AG10803 (cell line): ENCODE measurements at places on chromosomes 7 and 10.

GRCh38 chr10:10657139-10657760 lies 360.4 kb upstream of the CELF2 start:
- DNase-seq, result no peak

- no peak for DNase-seq
Observed at GRCh38 chr10:12748186-12748585, 253.3 kb downstream of the CCDC3 start.

DNA sequence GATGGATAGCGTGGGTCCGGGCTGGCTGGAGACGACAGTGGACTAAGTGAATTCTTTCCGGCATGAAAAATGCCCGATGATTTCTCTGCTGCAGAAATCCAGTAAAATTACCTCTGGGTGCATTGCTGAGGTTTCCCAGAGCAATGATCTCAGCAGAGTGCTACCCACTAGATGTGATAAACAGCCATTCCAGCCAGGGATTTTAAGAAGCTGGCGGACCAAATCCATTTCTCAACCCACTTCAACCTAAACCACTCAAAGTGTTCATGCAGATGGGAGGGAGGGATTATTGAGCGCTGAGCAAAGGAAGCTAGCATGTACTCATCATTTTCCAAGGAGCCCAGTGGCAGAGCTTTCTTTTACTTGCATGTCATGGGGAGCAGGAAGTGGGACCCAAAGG lies 116.7 kb downstream of the PRKCQ start:
- DNase-seq, result no peak

GRCh38 chr7:40223451-40224127 lies 88.8 kb downstream of the SUGCT start:
- peak; percentile 9 for DNase-seq

DNA sequence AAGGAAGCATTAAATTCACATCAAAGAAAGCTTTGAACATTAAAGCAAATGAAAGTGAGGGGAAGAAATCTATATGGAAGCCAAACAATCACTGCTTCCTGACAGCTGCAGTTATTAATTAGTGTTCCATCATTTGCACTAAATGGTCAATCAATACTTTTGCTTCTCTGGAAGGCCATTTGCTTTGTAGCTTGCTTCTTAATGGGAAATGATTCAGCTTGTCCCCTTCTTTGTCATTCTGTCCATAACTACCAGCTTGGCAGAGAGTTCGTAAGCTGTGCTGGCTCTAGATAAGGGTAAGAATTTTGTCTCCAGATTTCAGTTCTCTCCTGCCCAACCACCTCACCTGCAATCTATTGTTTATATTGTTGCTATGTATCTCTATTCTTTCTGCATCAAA lies 596.6 kb downstream of the CNTNAP2 start:
- no peak for DNase-seq

- DNase-seq, result no peak
Observed at GRCh38 chr10:117539361-117539773, 3.2 kb upstream of the EMX2 start.

GRCh38 chr10:112304267-112304859 lies 21.2 kb downstream of the TECTB start:
- peak; percentile 77 for DNase-seq

GRCh38 chr10:66828957-66829356 lies 96.9 kb upstream of the LRRTM3 start:
- no peak for DNase-seq

GRCh38 chr7:5476001-5476400 lies 52.4 kb upstream of the TNRC18 start:
- DNase-seq, result no peak

- DNase-seq, result no peak
Observed at GRCh38 chr7:15330943-15331342, 230.9 kb downstream of the AGMO start.

GRCh38 chr10:47240173-47240572 lies 59.8 kb upstream of the GDF10 start:
- no peak for DNase-seq

- DNase-seq, result no peak
Observed at GRCh38 chr7:55488804-55489340, 83.4 kb downstream of the VOPP1 start.

- DNase-seq, result peak; percentile 83
Observed at GRCh38 chr10:71868192-71868697, 17.2 kb upstream of the PSAP start.

GRCh38 chr7:102326157-102326889 lies 29.9 kb downstream of the SPDYE6 start:
- no peak for DNase-seq
